ENCODE measurements at places on chromosomes 6 and 20.

GRCh38 chr6:14921878-14922671 is 323.8 kb upstream of the JARID2 start:
- DNase-seq, result no peak

GRCh38 chr6:128244751-128245405 is 275.5 kb downstream of the PTPRK start:
- DNase-seq, result no peak

DNA sequence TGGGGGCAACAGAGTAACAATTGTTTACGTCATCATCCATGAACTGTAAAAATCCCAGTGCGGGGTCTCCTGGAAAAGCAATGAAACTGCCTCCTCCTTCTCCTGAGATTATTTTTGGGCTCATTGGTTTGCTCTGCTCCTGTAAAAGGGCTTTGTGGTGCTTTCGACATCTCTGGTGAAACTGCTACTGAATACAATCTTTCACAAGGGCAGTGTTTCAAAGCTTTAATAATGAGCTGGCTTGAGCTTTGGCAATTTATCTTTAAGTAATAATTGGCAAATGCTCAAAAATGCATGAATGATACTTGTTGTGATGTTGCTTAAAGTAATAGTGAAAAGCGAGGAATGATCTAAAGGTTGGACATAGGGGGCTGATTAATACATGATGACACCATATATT is 43.5 kb upstream of the ENPP1 start:
- no peak for DNase-seq

GRCh38 chr6:116430860-116431259 is 30.3 kb upstream of the CALHM6 start:
- no peak for DNase-seq

DNA sequence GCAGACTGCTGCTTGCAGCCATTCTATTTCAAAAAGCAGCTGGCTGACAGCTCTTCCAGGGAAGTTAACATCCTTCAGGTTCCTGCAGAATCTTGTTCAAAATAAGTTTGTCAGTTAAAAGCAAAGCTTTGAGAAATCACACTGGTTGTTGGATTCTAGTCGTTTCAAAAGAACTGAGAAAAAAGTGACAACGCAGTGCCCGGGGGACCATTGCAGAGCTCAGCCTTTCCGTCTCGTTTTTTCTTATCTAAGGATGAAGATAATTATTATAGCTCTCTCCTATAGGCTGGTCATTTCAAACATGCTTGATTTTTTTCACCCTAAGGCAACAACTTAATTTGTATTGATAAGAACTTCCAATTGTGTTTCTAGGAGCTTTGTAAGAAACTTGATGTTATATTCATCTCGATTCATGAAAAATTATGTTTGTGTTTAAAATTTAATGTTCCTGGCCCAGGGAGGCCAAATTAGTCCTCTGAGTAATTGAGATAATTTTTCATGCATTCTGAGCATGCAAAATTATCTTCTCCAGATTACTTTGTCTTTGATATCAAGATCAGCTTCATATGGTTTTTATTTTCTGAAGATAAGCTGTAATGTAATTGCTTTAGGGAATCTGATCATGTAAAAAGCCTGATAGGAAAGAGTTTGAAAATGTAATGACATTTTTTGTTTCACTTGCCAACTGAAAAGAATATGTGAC is 58.4 kb downstream of the SNAP25 start:
- DNase-seq, result no peak

DNA sequence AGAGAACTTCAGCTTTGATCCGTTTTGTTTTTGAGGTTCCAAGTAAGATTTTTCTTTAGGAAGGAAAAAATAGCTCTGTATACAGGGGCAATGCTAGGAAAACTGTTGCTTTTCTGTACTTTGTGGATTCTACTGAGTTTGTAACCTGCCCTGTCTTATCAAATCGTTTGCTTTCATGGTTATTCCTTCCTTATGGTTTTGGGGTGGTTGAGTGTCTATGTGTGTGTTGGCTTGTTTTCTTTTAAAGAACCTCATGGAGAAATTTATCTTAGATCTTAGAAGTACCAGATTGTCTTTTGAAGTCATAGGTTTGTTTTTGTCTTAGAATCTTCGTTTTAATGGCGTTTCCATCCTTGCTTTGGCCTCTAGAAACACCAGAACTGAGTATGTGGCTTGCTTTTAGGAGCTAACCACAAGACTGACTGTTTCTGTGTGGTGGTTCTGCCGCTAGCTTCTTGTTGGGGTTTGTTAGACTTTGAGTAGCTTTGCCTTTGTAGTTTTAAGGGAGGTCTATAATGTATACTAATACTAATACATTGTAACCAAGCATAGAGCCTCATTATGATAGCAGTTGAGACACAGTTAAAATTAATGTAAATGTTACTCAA is 86.8 kb downstream of the RPP40 start:
- DNase-seq, result peak; percentile 59

DNA sequence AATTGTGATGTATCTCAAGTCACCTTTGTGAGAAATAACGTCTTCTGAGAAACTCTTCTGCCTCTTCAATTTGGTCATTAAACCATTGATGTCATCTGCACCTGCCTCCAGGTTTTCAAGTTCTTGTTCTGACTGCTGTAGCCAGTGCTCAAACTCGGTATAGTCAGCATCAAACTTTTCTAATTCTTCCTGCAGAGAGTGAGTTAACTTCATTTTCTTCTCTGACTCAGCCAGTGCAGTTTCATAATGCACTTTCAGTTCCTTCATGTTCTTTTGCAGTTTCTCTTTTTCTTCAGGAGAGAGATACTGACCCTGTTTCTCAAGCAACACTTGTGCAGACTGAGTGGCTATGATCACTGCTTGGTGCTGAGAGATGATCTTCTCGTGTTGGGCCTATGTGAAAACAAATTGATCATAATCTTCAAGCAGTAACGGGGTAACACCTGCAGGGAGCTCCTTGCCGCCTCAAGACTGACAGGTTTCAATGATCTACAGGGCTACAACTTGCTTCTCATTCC is 48.8 kb downstream of the DST start:
- peak; percentile 45 for DNase-seq

Measured in activated CD8-positive, alpha-beta memory T cell treated with anti-CD3 and anti-CD28 coated beads, Interleukin-2, amount 10 ng/mL, durations not matched to agents 7 days and 5 days (primary cell).